ENCODE measurements at places on chromosomes 7 and 10.

DNA sequence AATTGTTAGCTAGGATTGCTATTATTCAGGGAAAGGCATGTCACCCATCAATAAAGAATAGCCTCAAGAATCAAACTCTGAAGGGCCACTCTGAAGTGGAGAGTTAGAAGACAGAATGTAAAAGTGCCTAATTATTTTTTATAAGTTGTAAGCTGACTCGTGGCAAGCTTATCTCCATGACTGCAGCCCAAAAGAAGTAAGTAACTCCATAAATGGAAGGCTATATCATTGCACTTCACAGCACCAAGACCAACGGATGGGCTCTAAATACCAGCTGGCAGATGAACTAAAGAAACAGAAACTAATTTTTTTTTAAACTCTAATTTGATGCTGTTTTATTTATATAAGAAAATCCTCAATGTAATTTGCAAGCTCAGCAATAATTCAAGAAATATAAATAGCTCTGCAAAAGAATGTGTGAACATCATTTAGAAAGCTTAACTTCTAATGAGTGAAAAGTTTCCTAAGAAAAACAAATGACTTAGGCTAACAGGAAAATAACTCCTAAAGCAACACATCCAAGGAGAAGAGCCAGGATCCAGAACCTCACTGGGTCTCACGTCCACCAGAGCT, 165.5 kb downstream of the SNX13 start:
- no peak for DNase-seq

DNA sequence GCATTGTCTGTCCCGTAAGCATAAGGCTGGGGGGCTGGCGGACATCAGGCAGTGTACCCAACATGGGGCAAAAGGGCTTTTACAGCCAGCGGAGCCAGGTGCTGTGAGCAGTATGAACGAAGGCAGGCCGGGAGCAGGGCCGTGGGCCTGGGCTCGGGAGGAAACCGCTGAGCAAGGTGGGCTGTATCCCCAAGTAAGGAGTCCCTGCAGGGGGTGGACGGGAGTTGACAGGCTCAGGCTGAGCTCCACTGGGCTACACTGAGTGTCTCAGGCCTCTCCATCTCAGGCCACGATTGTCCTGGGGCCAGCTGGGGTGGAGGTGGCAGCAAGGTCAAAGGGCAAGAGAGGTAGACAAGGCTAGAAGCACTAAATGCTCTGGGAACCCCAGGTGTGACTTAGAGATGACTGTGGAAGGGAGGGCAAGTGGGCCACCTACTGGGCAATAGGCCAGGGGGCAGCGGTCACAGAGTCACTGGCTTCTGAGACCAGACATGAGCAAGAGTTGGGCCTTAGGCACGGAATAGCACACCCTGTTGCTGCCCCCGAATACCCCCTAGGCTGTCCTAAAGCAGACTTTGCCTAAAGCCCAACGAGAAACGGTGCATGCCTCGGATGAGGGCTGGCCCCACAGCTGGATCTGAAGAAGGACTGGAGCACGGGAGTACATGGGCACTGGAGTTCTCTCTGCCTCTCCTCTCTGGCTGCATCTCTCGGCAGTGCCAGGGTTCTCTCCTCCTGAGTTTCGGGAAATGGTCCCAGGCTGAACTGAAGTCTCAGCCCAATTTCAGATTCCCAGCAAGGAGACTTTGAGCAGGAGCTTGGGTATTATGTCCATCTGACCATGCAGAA, 10.8 kb upstream of the RAMP3 start:
- no peak for DNase-seq

DNA sequence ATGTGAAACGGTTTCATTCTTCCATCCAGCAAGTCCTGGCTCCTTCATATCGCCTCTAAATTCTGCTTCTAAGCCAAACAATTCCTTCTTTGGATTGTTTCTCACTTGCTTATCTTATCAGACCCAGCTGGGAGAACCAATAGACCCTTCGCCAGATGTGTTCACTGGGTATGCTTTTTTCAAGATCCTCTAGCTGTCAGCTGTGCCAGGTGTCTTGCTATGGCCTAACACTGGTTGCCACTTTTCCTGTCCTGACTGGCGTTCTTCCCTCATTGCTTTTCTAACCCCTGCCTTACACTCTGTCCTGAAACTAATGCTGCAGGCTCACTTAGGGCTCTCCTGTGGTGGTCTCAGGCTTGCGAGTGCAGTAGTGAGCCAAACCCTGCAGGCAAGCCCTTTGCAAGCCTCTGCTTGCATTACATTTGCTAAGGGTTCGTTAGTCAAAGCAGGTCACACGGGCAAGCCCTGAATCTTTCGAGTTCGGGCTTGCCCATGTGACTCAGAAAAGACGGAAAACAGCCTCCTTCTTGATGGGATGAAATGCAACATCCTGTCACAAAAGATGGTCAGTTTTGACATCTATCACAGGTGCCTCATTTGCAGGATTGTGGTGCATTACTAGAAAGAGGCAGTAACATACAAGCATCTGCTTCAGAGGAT, 92.8 kb downstream of the VWC2 start:
- no peak for DNase-seq

GRCh38 chr10:62058476-62058875, 157.0 kb downstream of the ARID5B start:
- DNase-seq = no peak

DNA sequence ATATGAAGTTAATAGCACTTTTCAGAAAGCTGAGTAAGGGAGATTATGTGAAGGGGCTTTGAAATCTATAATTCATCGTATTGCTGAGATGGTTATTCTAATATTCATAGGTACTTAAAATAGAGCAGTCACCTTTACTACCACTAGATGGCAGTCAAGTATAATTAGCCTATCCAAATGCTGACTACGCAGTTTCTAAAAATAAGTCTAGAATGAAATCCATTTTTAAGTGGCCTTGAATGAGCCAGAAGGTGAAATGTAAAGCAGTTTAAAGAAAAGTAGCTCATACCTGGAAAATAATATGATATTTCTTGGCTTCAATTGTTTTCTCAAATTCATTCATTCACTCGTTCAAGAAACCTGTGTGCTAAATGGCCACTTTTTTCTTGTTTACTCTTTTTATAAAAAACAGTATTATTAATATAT, 1277.1 kb downstream of the GATA3 start:
- no peak for DNase-seq
